ENCODE measurements at places on chromosomes 3 and 15.

DNA sequence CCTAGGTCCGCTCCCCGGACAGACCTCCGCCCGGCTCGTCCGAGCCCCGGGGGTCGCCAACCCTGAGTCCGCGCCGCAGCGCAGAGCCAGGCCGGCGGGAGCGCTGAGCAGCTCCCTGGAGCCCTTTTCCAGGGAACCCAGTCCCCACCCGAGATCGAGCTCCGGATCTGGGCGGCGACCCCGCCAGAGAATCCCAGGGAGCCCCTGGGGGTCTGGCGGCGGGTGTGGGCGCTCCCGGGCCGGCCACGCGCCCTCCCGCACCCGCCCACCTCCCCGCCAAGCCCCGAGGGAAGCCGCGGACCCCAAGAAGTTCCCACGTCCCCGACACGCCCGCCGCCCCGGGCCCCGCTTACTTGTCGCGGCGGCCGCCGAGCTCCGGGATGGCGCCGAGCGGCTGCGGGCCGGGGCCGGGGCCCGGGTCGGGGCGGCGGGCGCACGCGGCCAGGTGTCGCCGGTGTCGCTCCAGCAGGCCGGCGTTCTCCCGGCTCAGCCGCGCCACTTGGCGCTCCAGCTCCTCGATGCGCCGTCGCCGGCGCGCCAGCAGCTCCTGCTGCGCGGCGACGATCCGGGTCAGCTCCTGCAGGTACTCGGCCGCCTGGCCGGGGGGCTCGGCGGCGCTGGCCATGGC, 137.7 kb downstream of the NUP210 start:
- no peak for DNase-seq

DNA sequence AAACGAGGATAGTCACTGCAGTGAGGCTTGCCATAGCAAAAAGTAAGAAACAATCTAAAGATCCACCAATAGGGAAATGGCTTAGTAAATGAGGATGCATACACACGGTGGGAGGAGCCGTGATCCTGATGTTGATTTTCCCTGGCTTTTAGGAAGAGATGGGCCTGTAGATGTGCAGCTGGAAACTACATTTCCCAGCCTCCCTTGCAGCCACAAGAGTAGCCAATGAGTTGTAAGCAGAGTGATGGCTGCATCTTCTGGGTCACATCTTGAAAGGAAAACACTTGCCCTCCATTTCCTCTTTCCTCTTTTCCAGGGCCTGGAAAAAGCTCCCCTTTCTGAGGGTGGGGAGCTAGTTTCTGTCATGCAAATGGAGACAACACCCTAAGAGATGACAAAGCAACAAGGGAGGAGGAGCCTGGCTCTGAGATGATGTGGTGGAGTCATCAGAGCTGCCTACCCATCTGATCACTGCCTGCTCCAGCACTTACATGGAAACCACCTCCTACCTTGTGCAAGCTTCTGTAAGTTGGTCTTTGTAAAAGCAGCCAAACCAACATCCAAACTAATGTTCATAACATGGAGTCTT, 139.1 kb downstream of the TLE3 start:
- peak; percentile 56 for DNase-seq

- no peak for DNase-seq
Observed at GRCh38 chr3:168820810-168821415, 725.2 kb upstream of the GOLIM4 start.

GRCh38 chr15:22869856-22870255, 31.4 kb downstream of the NIPA2 start:
- DNase-seq: no peak

- DNase-seq: no peak
Observed at GRCh38 chr3:22593638-22594037, 609.5 kb upstream of the UBE2E2 start.

DNA sequence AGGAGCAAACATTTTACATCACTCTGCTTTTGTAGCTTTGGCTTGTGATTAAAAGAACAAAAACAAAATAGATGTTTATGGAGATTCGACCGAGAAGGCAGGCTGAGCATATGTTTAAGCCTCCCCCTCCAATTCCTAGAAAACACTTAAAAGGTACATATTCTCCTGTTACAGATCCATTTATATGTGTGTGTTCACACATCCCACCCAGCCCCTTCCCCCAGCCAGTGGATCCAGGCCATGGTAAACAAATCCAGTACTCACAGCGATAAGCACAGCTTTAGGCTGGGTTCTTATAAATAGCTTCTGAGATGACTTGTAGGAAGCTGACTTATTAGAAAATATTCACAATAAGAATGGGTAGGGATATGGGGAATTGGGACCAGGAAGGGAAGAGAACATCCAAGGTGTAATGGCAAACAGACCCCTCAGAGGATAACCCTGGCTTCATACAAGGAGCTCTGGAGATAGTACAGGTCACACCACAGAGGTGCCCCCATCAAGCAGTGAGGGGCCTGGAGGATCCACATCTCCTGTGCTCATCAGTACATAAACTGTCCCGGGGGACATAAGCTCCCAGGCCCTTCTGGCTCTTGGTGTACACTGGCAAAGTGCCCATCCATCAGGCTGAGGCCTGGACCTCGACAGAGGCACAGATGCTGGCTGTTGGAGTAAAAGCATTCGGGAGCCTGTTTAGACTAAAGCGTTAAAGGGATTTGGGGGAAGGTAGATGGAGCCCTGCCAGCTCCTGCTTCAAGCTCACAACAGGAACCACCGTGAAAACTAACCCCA, 70.0 kb upstream of the UBE2E1 start:
- DNase-seq: peak; percentile 87

DNA sequence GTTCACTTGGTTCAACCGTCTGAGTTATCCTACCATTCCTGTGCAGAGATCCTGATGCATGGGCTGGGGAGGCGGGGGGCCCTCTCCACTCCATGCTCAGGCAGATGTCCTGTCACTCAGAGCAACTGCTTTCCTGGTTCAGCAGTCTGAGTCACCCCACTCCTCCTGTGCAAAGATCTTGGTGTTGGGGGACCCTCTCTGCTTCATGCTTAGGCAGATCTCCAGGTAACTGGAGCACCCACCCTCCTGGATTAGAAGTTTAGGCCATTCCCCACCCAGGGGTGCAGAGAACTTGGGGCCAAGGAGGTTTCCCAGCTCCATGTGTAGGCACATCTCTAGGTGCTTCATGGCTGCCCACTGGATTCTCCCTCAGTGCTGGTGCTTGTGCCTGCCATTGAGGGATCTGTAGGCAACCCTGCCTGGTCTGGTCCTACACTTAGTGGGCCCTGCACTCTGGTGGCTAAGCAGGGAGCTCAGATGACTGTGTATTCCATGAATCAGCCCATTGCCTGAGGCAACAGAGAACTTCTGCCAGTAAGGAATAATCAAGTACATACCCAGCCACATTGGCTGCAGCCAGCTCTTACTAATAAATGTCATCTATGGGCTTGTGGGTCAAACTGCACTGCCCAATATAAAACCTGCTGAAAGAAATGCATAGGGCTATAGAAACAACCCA, 465.4 kb upstream of the THBS1 start:
- DNase-seq: no peak

- peak; percentile 74 for DNase-seq
Observed at GRCh38 chr15:78811124-78811824, at the start of gene ADAMTS7. ADAMTS7 (minus strand) TSS chr15:78811464; CDS start chr15:78811220, 244 bp downstream.

GRCh38 chr3:39473452-39474125, 6.1 kb downstream of the MOBP start:
- DNase-seq: no peak

- DNase-seq: peak; percentile 53
Observed at GRCh38 chr3:57100046-57100695, 39.7 kb downstream of the SPATA12 start.

DNA sequence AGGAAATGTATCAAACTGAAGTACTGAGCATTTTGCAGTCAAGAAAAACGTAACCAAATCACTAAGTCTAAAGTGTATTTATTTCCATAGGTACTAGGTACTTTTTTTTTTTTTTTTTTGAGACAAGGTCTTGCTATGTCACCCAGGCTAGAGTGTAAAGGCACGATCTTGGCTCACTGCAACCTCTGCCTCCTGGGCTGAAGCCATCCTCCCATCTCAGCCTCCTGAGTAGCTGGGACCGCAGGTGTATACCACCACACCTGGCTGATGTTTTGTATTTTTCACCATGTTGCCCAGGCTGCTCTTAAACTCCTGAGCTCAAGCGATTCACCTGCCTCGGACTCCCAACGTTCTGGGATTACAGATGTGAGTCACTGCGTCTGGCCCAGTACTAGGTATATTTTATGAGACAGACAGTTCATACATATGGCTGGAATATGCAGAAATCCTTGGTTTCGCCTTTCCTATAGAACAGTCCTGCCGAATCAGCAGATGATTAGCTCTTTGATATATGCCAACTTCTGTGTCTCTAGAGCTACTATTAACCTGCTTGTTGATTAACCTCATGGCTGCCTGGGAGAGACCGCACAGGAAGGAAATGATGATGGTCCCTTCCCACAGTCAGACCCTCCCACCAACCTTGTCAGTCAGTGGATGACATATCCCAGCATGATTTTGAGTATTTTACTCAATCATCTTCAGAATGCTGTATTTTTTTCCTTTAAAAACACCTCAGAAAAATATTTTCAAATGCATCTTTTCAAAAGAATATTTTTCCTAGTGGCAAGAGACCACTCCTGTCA, 32.3 kb downstream of the TMOD3 start:
- no peak for DNase-seq
